Astrocyte (in vitro differentiated cells and primary cell): ENCODE measurements at places on chromosomes 6 and 20. TPM values are rescaled to one million over a fixed set of nuclear protein-coding genes. Genes with fewer than 3 reads are reported as not detected.
A peak's percentile ranks its signal among the peaks of the same experiment; 100 is the strongest.

- no peak for DNase-seq
Observed at GRCh38 chr6:84077645-84078044, 44.1 kb downstream of the MRAP2 start.

DNA sequence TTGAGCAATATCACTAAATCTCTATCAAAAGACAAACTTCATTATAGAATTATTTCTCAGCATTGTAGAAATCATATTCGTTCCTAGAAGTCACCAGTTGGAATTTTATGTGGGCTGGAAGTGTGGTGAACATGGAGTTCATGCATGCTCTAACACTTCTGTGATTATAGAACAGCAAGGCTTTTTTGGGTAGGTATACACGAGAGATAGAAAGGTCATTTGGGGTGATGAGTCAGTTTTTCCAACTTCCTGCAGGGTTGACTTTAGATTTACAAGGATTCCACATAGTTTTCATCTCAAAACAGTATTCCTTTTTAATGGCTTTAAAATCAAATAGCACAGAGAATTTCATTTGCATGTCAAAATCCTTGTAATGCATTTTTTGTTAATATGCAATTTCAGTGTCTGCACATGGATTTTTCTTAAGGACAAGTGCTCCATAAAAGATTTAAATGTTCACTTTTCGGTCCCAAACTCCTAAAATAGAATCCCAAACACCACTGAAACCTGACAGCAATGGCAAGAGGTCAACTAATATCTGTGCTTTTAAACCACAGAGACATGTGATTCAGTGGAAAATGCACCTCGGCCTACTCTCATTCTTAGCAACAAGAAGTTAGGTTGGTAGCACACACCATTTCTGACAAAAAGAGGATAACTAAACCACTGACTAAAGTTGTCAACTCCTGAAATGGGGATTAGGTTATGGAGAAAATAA lies 211.0 kb downstream of the MOXD1 start:
- peak; percentile 73 for DNase-seq

GRCh38 chr20:8780915-8781314 lies 288.0 kb upstream of the PLCB4 start:
- DNase-seq = no peak

CRYBG1 gene
- 0.64 and 1.4 TPM in 2 replicates for total RNA-seq
